T-helper 1 cell (primary cell): ENCODE measurements at places on chromosomes 4 and X.

DNA sequence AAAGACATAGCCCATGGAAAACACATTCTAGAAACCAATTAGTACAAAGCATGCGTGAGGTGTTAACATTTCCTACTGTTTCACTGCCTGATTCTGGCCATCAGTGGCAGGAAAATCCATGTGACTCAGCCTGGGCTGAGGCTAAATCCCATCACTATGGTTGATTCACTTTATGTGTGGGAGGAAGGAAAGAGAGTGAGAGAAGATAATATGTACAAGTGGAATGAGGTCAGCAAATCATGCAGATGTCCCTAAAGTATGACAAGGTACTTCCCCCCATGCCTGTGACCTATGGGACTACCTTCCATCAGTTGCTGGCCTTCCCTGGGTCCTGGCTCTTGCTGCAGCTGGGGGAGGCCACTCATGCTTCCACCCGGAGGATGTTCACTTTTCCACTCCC lies 64.2 kb upstream of the MAP3K15 start:
- DNase-seq: no peak

GRCh38 chr4:44760142-44760898 lies 34.0 kb upstream of the GNPDA2 start:
- no peak for DNase-seq

GRCh38 chr4:56806666-56807065 lies 14.8 kb downstream of the SPINK2 start:
- DNase-seq: no peak

DNA sequence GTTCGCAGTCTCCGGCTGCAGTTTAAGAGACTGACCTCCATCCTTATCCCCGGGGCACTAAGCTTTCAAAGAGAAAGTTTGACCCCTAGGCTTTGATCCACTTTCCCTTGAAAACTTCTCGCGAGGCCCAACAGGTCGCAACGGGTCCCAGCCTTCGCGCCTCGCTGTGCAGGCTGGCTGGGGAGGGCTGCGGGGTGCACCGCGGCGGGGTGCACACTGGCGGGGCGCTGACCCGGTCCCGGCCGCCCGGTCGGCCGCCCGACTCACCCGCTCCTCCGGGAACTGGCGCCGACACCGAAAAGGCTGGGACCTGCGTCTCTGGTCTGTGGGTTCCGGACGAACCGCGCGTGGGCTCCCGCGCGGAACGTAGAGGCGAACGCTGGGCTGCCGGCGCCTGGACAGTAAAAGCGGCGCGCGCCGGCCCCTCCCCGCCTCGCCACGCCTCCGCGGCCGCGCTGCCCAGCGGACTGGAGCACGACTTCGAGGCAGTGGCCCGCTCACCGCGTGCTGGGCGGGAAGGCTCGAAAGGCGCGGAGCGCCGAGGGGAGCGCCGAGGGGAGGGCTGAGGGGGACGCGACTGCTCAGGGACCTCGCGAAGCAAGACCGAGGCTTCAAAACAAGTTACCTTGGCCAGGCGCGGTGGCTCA lies at the start of gene TAF7L:
TAF7L (minus strand) TSS at position 378 of the 647 bp plus-strand sequence. CDS start 3,791 bp downstream, outside the sequence.
- no peak for DNase-seq

- DNase-seq: no peak
Observed at GRCh38 chr4:75634951-75635350, 4.6 kb upstream of the CDKL2 start.

DNA sequence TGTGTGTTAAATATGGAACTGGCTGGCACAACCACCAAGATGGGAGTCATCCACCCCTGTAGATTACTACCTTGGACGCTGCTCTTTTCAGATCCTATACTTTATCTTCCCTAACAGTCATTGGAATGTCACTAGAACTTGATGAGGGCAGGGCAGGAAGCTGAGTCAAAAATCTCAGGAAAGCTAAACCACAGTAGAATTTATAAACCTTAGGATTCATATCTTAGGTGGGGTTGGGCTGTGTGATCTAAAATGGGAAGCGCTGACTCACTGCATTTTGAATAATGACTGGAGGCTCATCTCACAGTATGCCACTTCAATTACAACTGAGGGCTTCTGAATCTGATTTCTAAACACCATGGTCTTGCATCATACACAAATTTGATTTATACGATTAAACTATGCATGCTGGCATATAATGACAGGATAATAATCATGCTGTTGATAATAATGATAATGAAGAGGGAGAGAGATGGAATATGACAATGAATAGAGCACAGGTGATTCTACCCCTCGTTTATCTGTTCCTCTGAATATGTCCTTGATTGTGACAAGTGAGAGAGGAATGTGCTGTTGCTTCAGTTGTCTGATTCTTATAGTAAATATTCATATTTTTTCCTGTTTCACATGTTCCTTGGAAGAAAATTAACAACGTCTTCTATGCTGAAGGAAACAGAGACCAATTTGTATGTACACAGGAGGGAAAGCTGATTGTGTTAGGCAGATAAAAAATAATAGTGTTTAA lies 270.3 kb upstream of the HS3ST1 start:
- no peak for DNase-seq

GRCh38 chrX:30141966-30142365 lies 73.4 kb upstream of the MAGEB2 start:
- DNase-seq: no peak

DNA sequence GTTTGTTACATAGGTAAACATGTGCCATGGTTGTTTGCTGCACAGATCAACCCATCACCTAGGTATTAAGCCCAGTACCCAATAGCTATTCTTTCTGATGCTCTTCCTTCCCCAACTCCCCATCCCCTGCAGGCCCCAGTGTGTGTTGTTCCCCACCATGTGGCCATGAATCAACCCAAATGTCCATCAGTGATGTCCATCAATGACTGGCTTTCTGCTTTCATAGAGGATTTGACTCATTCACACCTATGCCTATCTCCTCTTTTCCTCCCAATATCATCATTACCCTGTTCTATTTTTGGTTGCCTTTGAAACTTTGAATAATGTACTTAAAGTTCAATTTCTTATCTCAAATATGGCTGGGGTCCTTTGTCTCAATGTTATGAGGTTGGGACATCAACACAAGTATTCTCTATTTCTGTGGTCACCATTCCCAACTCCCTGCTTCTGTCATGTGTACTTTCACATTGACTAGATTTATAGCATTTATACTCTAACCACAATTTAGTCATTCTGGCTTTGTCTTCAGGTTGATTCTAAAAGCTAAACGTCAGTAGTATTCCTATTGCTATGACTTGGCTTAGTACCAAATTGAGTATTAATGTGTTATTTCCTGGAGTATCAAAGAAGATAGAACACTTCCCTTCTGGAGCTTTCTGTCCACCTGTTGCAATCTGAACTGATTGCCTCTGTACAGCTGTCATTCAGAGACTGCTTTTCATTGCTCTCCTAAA lies 107.2 kb downstream of the TAB3 start:
- DNase-seq: no peak

- no peak for DNase-seq
Observed at GRCh38 chr4:21716531-21716930, 232.0 kb downstream of the KCNIP4 start.

DNA sequence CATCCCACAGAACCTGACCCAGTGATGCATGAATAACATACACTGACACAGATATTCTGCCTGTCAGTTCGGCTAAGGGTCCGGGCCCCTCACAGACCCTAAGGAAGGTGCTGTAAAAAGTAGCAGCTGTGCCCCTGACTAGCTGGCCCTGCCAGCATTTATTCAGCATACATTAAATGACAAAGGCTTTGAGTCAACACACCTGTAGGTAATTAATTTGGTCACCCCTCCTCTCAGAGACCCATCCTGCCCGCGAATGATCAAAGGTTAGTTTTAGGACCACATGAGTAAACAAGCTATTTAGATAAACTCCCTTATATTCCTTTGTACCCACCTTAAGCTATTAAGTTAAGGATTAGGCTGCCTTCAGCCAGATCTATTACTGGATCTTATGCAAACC lies 429.0 kb upstream of the NWD2 start:
- no peak for DNase-seq

DNA sequence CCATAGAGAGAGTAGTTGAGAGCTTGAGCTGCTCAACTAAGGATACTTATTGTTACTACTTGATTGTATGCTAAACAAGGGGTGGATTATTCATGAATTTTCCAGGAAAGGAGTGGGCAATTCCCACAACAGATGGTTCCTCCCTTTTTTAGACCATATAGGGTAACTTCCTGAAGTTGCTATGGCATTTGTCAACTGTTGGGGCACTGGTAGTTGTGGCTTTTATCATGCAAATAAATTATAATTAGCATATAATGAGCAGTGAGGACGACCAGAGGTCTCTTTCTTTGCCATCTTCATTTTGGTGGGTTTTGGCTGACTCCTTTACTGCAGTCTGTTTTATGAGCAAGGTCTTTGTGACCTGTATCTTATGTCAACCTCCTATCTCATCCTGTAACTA lies 1403.5 kb upstream of the PABPC4L start:
- DNase-seq: no peak

DNA sequence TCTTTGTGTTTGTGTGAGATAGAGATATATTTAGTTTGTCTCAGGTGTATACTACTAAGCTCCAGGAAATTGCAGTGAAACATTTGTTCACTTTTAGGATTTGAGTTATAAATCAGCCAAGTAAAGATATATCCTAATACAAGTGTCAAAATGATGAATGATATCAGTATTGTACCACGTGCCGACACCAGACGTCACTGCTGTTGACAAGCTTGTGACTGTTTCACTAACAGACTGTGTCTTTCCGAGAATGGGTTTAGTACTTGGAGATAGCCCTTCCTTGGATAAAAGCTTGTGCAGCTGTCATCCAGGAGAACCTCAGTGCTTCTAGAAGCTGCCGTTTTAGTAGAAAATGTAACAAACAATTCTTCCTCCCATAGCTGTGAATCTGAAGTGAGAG lies 343.3 kb downstream of the FBXO8 start:
- DNase-seq: no peak

GRCh38 chr4:19522966-19523365 lies 728.7 kb upstream of the SLIT2 start:
- no peak for DNase-seq

DNA sequence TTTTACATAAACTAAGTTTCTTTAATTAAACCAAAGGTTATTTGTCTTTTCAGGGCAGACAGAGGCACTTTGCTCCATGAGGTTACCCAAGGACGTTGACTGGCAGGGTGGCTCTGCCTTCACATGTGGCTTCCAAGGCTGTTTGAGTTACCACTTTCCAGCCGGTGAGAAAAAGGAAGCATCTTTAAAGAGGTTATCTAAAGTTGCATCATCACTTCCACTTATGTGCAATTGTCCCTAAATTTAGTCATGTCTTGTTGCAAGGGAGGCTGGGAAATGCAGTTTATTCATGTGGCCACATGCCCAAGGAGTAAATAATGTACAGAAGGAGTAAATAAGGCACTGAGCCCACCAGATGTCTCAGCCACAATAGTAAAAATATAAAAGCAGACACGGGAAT lies 29.0 kb upstream of the RAP1GDS1 start:
- DNase-seq: no peak

- no peak for DNase-seq
Observed at GRCh38 chr4:818106-818921, 7.6 kb downstream of the CPLX1 start.

DNA sequence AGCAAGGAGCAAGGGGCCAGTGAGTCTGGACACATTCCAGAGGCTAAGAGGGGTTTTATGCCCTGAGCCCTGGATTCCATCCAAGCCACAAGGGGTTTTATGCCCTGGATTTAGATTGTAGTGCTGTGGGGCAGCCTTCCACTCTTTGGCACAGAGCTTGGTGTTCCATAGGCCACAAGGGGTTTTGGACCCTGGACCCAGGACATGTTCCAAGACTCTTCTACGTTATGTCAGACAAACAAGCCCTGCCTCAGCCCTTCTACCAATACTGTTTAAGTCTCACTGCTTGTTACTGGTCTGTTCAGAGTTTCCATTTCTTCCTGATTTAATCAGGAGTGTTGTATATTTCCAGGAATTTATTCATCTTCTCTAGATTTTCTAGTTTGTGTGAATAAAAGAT lies 12.8 kb upstream of the SCARB2 start:
- no peak for DNase-seq

DNA sequence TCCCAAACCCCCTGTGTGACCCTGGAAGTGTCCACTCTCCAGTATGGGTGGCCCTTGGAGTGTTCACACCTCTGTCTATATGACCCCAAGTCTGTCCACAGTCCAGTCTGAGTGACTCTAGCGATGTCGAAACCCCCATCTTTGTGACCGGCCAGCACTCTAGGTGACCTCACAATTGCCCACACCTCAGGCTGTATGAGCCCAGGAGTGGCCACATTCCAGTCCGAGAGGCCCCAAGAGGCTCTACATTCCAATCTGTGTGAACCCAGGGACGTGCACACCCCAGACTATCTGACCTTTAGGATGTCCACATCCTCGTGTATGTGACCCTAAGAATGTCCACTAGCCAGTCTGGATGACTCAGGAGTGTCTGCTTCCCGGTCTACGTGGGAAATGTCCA lies 7.3 kb upstream of the GLOD5 start:
- no peak for DNase-seq

- DNase-seq: no peak
Observed at GRCh38 chr4:34280131-34280530, 1964.2 kb downstream of the ARAP2 start.

DNA sequence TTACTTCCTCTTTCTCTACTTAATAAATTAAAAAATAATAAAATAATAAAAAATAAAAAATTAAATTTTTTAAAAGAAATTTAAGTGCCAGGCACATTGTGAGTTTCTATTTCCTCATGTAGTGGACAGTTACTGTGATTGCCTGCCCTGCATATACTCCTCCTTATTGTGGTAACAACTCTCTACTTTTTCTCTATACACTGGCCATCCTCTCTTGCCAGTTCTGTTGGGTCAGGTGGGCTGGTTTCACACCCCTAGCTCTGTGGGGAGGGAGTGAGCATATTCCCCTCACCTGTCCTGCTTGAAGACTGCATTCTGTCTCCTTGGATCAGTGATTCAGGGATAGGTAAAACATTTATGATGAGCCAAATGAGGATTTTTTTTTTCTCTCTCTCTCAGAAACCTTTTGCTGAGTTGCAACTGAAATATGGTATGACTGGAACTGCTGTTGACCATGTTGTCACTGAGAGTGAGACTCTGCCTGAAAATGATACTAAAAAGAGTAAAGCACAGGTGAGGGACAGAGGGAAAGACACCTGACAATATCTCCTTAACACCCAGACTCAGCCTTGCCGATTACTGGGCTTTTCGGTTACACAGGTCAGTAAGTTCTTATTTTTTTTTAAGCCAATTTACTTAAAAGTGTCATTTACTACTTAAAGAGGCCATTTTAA lies 37.2 kb downstream of the CXXC4 start:
- DNase-seq: no peak

GRCh38 chr4:62366939-62367338 lies 1166.8 kb downstream of the ADGRL3 start:
- no peak for DNase-seq

DNA sequence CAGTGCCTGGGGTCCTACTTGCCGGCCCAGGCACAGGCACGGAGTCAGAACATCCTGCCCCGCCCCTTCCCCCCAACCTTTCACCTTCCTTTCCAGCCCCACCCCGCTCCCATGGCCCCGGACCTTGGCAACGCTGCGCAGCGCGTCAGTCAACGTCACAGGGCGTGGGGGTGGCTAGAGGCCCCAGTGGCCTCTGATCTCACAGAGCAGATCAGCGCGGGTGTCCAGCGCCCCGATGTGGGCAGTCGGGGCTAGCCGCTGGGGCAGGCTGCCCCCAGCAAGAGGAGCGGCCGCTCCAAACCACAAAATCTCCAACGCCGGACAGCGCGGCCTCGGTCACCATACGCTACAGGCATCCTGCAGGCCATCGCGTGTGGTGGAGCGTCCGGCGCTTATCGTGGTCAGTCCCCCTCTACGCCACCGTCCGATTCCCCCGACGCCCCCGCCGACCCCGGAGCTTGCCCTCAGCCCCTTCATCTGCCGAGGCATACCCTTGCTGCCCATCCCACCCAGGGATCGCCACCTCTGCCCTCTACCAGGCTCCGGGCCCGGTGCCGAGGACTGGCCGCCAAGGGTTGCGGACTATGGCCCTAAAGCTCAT lies 69.6 kb upstream of the APOOL start:
- no peak for DNase-seq

GRCh38 chrX:38279188-38279587 lies 48.1 kb downstream of the RPGR start:
- no peak for DNase-seq
